Activated CD4-positive, CD25-positive, alpha-beta regulatory T cell (primary cell): ENCODE measurements at places on chromosomes 13 and 19.

DNA sequence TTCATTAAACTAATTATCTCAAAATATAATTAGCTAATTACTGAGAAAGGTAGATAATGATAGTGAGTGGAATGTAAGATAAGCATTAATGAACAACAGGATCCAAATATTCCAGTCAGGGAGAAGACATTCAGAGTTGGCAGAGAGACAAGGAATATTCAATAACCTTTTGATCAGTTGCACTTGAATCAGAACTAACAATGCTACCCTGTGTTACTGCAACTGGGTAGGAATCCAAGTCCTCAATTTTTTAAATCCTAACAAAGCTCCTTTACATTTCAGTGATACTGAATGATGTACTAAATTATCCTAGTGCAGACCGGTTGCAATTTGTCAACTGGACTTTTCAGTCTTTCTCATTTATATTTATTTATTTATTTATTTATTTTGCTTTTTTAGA is 107.1 kb upstream of the MIR17HG start:
- no peak for DNase-seq

DNA sequence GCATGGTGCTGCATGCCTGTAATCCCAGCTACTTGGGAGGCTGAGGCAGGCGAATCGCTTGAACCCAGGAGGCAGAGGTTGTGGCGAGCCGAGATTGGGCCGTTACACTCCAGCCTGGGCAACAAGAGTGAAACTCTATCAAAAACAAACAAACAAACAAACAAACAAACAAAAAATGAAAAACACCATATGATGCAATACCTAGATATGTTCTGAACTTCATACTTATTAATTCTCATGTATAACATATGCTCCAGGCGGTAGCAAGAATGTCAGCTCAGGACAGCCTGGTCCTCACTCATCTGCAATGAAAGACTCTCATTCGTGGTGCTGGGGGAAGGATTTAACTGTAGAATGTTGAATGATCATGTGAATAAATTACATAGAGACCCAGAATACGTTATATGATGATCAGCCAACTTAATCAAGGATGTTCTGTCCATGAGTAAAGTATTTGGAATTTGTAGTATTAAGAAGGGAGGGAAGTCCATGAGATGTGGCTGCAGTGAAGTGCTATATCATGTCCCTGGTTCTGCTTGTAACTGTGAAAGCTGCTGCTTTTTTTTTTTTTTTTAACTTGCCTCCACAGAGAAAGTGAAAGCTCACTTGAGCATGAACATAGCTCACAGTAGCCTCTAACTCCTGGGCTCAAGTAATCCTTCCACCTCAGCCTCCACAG is 206.8 kb downstream of the UQCRFS1 start:
- no peak for DNase-seq

GRCh38 chr19:19427302-19427701 is 21.8 kb downstream of the GATAD2A start:
- no peak for DNase-seq

DNA sequence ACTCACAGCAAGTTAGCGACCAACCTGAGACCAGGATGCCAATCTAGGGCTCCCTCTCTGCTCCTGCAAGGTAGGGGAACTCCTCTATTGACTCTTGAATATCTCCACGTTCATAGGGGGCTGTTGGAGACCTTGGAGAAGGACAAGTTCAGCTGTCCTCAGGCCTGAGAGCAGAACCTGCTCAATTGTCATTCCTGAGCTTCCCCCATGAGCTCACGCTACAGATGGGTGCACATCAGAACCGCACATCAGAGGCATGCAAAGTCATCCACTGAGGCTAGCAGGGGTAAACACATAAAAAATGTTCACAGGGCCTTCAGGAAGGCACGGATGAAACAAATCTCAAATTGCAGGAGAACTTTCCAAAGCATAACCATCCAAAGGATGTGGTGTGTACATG is 168.8 kb upstream of the ZNF507 start:
- DNase-seq = no peak

GRCh38 chr19:46514589-46515289 is 19.1 kb upstream of the PNMA8B start:
- DNase-seq = no peak

DNA sequence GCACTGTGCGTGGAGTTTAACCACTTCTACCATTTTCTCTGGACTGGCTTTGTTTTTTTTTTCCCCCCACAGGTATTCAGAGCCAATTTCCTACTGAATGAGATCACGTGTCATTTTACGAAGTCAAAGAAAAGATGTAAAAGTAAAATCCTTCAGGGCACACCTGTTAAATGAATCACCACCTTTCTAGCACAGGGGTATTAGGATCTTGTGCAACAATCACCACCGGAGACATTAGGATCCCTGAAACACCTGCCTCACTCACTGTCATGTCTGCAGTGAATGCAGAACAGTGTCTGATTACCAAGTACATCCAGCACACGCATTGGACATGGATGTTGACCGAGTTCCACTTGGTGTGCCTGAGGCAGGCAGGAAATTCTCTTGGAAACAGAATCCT is 17.2 kb downstream of the BRD4 start:
- no peak for DNase-seq

GRCh38 chr13:48662226-48662625 is 8.5 kb downstream of the CYSLTR2 start:
- no peak for DNase-seq

GRCh38 chr13:65638572-65639168 is 1591.5 kb downstream of the PCDH9 start:
- DNase-seq = no peak

DNA sequence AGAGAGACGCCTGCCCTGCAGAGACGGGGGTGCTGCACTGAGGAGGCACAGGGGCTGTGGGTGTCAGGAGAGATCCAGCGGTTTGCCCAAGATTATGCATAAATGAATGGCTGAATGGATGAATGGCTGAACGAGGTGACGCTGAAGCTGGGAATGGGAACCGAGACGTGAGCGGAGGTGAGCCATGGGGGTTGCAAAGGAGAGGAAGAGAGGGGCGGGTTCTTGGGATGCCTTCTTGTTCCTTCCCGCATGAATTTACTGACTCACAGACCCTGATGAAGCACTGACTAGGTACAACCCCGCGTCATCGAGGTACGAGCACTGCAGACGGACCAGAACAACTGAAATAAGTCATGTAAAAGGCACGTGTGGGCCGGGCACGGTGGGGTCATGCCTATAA is 16.7 kb downstream of the DCAF15 start:
- DNase-seq = no peak

DNA sequence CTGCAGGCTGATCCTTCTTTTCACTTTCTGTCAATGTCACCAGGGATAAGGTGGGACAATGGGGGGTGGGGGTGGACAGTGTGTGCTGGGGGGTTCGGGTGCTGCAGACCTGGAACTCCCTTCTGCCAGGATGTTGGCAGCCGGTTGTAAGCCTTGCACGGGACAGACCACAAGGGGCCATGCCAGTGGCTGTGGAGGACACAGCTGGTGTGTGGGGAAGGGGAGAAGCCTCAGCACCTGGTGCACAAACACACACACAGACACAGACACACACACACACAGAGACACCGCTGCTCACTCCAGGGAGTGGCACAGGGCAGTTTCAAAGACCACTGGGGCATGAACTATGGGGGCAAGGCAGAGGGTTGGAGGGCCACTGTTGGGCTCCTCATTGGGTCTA is 3.6 kb downstream of the F2RL3 start:
- no peak for DNase-seq

DNA sequence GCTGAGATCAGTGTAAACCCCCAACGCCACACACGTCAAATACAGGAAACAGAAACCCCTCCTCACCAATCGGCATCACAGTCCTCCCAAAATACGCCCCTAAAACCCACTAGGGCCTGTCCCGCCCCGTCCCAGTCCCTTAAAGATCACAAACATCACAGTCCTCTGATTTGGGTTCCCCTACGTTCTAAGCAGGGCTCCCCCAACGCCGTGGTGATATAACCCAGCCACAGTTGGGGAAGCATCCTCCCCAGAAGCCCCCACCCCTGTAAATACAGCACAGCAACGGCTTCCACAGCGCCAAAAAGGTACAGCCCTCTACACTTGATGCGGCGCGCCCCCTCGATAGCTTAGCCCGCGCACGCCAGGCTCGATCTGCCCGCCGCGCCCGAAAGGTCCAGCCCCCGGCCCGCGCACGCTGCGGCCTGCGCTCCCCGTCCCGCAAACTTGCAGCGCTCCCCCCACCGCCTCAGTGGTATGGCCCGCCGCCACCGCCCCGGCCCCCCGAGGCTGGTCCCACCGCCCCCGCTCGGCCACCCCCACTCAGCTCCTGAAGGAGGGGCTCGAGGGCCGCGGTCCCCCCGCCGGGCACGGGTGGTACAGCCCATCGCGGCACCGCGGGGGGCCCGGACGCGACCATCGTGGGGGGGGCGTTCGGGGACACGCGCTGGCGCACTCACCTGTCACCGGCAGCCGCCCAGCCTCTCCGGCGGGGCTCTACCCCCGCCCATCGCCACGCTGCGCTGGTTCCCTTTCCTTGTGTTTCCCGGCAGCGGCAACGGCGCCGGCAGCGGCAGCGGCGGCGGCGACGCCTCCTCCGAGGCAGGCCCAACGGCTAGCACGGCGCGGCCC is at the start of gene AKT2:
TSS of gene AKT2 (minus strand) at position 845 of the 852 bp plus-strand sequence. CDS start 20,078 bp downstream, outside the sequence.
- DNase-seq = peak; percentile 81

DNA sequence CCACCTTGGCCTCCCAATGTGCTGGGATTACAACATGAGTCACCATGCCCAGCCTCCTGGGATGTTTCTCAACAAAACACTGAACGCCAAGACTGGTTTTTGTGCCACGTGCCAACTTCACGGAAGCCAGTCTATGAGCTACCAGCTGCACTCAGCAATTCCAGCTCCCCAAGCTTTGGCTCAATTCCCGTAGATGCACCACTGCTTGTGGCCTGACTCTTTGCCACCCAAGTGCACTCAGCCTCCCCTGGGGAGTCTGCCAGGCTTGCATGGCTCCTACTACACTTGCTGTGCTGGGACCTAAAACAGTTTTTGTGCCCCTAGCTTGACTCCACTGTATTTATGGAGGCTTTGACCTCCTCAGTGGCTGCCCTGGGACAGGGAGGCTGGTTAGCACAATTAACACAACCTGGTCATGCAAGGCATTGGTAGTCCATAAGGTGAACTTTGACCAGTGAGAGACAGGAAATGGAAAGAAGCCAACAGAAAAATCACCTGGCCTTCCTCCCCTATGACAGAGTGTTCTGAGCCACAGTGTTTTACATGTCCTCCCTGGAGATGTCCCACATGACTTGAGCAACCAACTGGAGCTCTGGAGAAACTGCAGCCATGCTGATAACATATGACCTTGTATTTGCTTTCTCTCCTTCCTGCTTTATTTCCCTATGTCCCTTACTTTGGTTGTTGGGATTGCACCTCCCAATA is 1173.1 kb downstream of the UQCRFS1 start:
- no peak for DNase-seq

GRCh38 chr13:76913898-76914297 is 27.7 kb upstream of the KCTD12 start:
- DNase-seq = no peak
